Stimulated activated CD4-positive, alpha-beta T cell treated with anti-CD3 and anti-CD28 coated beads, Interleukin-4, amount 100 ng/mL, for 1 hour (primary cell): ENCODE measurements at places on chromosomes 7 and 10.

- no peak for DNase-seq
Measured at GRCh38 chr7:15503603-15504290, 58.1 kb downstream of the AGMO start.

- peak; percentile 37 for DNase-seq
Measured at GRCh38 chr7:130897515-130898419, 163.8 kb upstream of the KLF14 start.

DNA sequence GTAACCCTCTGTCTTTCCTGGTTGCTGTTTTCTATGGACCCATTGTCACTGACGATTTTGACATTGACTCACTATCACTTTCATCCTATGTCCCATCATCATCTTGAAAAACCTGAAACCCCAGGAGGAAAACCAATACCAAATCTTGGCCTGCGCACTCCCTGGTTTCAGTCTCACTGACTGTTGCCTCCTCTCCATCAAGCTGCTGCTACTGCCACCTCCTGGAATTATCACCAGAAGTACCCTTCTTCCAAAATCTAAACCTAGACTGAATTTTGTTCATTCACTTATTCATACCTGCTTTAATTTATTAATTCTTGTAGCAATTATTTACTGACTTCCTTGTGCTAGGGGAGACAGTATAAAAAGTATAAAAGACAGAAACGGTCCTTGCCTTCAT, 44.5 kb upstream of the ACBD5 start:
- peak; percentile 4 for DNase-seq

GRCh38 chr7:70446448-70447143, 685.3 kb upstream of the GALNT17 start:
- no peak for DNase-seq

DNA sequence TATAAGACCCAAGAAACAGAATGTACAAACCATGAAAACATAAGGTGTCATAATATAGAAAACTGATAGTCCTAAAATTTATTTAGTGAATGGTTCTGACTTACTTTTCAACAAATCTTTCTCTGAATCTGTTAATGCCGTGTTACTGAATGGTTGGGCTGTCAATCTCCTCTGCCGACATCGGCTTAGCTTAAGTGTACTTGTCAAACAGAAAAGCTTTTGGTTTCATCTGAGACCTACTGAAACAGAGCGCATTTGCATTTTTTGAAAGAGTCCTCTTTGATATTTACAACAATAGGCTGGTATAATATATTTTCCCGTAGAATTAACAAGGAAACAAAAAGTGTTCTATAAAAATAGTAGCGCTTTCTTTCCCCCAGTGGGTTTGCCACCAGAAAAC, 120.9 kb upstream of the ZNF804B start:
- no peak for DNase-seq

GRCh38 chr10:131172433-131172832, 139.1 kb downstream of the TCERG1L start:
- DNase-seq, result no peak

DNA sequence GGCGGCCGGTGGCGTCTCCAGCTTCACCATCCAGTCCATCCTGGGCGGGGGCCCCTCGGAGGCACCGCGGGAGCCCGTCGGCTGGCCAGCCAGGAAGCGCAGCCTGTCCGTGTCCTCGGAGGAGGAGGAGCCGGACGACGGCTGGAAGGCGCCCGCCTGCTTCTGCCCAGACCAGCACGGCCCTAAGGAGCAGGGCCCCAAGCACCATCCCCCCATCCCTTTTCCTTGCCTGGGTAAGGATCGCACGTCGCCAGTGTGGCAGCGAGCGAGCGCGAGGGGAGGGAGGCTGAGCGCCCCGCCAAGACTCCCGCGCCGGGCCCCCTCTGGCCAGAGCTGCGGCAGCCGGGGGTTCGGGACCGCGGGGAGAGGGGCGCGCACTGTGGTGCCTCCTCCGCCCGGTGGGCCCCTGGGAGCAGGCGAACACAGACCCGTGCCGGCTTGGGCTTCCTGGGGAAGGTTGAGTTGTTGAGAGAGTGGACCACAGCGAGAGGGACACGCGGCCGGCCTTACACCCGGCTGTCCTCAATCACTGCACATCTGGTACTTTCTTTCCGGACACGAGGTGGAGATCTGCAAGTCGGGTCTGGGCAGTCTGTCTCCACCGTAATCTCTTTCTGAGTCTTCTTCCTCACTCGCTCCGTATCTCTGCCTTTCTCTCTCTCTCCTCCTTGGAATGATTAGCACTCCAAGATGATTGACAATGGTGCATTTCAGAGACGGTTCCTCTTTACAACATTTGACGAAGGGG, 652 bp downstream of the HMX2 start:
- no peak for DNase-seq

DNA sequence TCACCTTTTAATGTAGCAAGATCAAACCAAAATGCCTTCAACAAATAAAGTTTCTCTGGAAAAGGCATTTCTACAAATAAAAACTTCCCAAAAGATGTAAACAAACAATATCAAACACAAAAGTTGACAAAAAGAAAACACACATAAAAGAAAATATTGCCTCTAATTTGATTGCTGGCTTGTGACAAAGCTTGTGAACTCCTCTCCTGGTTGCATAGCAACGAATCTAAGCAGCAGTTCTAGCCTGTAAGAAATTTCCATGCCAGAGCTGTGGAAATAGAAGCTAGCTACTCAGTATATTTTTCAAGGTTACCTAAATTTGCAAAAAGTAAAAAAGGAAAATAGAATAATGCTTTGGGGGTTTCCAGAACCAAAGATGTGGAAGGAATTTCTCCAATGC, 173.9 kb upstream of the CDK1 start:
- no peak for DNase-seq

DNA sequence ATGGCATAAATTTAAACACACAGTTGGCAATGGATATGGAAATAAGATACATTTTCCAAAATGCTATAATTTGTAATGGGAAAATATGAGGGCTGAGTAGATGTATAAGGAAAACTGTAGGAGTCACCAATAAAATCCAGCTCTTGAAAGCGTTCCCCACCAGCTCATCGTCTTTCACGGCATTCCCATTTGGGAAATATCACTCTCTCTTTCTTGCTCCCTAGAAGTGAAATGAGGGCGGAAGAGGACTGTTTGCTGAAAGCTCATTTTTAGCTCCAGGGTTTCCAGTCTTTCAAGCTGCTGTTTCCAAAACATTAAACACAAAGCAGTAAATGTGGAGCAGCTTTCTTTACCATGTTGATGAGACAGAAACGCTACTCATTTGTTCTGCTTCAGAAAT, 104.6 kb upstream of the SFMBT2 start:
- DNase-seq, result no peak

- no peak for DNase-seq
Measured at GRCh38 chr7:2971914-2972834, 71.5 kb downstream of the CARD11 start.

- DNase-seq, result no peak
Measured at GRCh38 chr10:116632596-116633215, 12.0 kb downstream of the PNLIPRP2 start.

DNA sequence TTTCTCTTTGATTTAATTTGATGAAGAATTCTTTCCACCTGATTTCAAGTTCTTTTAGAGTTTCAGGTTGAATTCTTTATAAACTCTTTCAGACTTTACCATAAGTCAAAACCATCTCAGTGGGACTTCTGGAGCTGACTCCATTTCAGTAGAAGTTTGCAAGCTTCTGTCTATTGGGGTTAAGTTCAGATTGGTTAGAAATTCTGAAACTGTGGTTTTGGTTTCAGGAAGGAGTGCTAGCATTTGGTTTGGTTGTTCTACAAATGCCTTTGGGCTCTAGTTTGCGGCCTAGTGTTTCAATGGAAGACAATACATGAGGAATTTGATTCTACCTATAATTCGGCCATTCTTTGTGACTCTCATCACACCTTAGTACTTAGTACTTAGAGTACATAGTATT, 176.8 kb upstream of the RHOBTB1 start:
- no peak for DNase-seq
